ENCODE measurements at places on chromosomes 2 and 18.

DNA sequence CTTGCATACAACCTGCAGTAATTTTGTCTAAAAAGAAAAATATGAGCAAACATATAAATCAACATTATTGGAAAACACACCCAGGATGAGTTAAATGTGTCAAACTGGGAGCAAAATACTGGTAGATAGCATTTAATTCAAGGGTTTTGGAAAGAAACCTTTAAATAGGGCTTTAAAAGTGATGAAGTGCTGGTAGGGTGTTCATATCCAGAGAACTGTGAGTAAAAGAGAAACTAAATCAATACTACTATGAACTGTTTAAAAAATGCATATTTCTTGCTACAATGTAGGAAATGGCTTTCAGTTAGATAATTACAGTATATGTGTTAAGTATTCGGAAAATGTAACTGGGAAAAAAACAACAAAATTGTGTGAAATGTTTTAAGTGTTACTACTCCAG is 117.8 kb downstream of the ATAD2B start:
- DNase-seq, result no peak

DNA sequence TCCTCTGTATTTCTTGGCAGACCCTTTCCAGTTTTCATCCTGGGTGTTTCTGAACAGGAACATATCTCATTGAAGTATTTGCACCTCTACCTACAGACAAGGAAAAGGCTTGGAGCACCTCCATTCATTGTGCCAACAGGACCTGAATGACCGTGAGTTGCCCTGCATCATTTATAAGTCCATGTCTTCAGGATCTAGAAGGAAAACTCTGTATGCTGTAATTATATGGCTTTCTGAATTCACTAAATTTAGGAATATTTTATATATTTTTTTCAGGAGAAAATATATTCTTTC is 402.3 kb upstream of the SLC14A2 start:
- no peak for DNase-seq

- DNase-seq, result no peak
These were observed 145.2 kb downstream of the ZFP36L2 start for GRCh38 chr2:43081131-43081765.

GRCh38 chr2:15174567-15174966 is 386.6 kb downstream of the NBAS start:
- DNase-seq, result no peak
